ENCODE measurements at places on chromosomes 3 and 15.
A peak's percentile ranks its signal among the peaks of the same experiment; 100 is the strongest.

- no peak for DNase-seq
Measured at GRCh38 chr15:94700211-94700610, 468.9 kb downstream of the MCTP2 start.

GRCh38 chr3:186784820-186785494 lies 1.6 kb downstream of the EIF4A2 start:
- DNase-seq, result no peak

GRCh38 chr15:68416158-68416535 lies 15.8 kb downstream of the ITGA11 start:
- DNase-seq, result no peak

DNA sequence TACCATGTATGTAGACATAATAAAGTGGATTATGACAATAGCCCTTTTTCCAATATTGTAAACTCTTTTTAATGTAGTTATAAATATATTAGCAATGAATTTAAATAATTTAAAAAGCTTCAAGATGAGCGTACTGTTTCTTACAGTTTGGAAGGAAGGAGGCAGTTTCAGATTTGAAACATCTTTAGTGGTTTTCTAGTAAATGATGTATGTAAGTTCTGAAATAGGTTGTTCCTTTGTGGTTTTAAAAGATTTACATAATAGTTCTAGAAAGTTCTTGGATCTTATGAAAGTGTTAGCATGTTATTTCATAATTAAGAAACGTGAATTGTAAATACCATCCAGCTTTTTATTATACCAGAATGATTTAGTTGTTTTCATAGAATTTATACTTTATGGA lies 16.0 kb downstream of the DNAJC19 start:
- no peak for DNase-seq

GRCh38 chr3:50356553-50356952 lies 2.8 kb downstream of the TMEM115 start:
- no peak for DNase-seq

GRCh38 chr15:26590676-26591075 lies 182.2 kb downstream of the GABRB3 start:
- DNase-seq, result no peak

DNA sequence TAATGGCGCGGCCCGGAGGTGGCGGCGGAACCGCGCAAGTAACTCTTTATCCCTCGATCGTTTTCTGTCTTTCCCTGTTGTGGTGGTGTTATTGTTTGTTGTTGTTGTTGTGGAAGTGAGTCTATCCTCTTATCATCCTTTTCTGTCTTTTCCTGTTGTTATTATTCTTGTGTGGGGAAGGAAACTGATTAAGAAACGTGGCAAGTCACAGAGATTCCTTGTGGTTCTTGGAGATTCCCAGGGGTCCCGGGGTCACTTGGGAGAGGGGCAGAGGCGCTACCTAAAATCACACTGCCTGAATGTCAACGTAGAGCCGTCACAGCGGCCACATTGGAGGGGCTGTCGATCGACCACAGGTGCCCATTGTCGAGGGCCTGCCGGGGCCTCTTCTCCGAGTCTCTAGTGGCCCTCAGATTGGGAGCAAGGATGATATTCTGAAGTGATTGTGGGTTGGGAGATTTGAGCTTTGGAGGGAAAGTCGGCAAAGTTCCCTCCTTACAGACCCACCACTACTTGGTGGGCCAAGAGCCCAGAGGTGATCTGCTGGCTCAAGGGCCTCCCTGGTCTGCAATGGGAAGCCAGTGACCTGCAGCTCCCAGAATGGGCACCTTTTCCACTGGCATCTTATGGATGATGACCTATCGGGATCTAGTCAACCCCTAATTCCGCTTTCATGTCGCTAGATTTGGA lies 790 bp downstream of the PARP14 start:
- DNase-seq, result no peak

- no peak for DNase-seq
Measured at GRCh38 chr15:33101036-33101435, 93.5 kb downstream of the FMN1 start.

DNA sequence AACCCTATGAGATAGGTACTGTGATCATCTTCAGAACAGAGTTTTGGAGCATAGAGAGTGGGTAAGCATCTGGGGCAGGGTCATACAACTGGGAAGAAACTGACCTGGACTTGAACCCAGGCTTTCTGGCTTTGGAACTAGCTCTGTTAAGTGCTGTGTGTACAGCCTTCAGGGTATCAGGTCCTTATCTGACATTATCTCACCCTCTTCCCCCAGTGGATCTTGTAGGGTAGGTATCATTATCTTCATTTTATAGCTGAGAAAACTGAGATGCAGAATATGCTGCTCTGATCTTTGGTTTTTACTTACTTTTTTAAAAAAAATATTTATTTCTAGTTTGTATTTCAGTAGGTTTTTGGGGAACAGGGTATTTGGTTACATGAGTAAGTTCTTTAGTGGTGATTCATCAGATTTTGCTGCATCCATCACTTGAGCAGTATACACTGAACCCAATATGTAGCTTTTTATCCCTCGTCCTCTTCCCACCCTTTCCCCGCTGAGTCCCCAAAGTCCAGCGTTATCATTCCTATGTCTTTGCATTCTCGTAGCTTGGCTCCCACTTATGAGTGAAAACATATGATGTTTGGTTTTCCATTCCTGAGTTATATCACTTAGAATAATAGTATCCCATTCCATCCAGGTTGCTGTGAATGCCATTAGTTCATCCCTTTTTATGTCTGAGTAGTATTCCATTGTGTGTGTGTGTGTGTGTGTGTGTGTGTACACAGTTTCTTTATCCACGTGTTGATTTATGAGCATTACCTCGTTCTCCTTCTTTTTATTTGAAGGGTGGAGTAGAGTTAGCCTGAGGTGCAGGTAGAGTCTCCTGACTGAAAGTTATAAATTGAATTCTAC lies 271.2 kb downstream of the PTPRG start:
- no peak for DNase-seq

GRCh38 chr3:51777985-51778384 lies 1.1 kb downstream of the IQCF6 start:
- DNase-seq, result no peak

- no peak for DNase-seq
Measured at GRCh38 chr3:155704771-155705559, 39.9 kb downstream of the PLCH1 start.

DNA sequence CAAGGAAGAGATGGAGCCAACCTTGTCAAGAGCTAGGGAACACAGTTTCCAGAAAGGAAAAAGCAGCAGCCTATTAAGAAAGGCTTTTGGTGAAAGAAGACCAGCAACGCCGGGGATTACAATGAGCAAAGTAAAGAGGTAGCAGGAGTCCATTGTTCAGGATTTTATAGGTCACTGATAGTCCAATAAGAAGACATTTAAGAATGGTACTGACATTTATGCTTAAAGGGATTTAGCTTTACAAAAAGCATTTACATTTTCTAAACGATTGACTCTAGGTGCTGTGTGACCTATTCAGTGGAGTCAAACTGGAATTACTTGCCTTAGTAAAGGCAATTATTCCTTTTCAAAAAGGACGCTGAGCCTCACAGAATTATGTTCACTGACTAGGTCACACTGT lies 40.8 kb downstream of the CSNK1G1 start:
- DNase-seq, result no peak

- DNase-seq, result no peak
Measured at GRCh38 chr3:16178628-16178988, 4.1 kb downstream of the GALNT15 start.

- no peak for DNase-seq
Measured at GRCh38 chr15:83653288-83653638, 660 bp upstream of the ADAMTSL3 start.

GRCh38 chr3:27093771-27094170 lies 275.4 kb downstream of the NEK10 start:
- DNase-seq, result no peak

GRCh38 chr3:157148196-157148889 lies 11.6 kb downstream of the CCNL1 start:
- no peak for DNase-seq

DNA sequence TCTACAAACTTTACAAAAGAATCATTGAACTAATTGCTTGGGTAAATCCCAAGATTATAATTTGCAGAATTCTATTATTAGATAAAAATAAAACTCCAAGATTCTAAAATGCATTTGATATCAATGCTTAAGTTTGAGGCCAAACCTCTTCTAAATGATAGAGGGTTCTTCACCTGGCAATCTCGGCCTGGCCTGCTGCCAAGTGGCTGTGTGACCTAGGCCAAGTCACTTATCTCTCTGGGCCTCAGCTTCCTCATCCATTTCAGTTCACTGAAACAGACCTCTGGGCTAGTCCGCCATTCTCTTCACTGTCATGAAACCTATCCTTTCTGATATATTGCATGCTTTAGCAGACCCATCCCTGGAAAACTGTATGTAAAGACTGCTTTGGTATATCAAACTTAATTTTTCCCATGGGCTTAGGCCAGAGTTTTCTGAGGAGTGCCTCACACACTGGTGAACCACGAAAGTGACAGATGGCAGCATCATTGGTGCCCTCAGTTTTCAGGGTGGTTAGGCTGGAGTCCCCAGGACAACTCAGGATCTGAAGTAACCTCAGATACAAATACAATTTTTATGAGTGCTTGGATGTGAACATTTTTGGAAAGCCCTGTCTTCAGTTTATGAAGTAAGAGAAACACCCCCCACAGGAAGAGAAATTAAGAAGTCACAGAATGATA lies 21.8 kb downstream of the NUDT16 start:
- no peak for DNase-seq

DNA sequence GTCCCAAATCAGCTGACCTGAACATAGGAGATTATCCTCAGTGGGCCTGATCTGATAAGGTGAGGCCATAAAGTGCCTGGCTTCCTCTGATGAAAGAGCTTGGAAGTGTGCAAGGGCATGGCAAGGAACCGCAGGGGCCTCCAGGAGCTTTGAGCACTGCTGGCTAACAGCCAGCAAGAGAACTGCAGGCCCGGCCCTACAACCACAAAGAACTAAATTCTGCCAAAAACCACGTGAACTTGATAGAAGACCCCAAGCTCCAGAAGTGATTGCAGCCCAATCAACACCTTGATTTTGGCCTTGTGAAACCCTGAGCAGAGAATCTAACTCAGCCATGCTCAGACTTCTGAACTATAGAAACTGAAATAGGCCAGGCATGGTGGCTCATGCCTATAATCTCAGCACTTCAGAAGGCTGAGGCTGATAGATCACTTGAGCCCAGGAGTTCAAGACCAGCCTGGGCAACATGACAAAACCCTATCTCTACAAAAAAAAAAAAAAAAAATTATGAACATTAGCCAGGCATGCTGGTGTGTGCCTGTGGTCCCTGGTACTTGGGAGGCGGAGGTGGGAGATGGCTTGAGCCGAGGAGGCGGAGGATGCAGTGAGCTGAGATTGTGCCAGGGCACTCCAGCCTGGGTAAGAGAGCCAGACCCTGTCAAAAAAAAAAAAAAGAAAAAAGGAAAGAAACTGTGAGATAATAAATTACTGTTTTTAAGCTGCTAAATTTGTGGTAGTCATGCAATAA lies 7.7 kb upstream of the DIS3L start:
- DNase-seq, result peak; percentile 52

DNA sequence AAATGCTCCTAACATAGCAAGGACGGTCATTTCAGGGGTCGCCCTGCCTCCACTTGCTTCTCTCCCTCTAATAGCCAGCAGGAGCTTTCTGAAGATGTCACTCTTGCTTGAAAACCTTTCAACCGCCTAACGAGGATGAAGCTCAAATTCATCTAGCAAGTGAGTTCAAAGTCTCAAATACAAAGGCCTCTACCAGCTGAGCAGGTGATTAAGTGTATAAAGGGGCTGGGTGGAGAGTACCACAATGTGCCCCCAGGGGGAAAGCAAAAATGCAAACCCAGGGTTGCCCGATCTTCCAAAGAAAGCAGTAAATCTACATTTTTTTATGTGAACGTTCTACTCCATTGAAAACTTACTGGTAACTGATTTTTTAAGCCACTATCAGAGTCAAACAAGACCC lies 50.4 kb upstream of the GRIP2 start:
- no peak for DNase-seq

DNA sequence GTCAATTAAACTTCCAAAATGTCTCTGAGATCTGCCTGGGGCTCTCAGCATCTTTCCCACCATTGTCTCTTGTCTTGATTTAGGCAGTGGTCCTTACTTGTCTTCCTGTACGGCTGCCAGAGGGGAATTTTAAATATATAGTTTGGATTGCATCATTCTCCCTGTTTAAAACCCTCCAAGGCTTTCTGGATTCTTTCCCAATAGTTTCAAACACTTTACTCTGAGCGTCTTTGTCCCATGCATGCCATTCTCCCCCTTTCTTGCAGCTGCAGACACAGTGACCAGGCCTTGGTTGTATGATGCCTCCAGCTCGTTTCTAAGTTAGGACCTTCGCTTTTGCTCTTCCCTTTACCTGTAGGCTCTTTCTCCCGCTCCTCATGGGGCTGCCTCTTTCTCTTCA lies 323.3 kb upstream of the CTNNB1 start:
- no peak for DNase-seq

- DNase-seq, result no peak
Measured at GRCh38 chr3:53238051-53238850, 17.6 kb downstream of the TKT start.

DNA sequence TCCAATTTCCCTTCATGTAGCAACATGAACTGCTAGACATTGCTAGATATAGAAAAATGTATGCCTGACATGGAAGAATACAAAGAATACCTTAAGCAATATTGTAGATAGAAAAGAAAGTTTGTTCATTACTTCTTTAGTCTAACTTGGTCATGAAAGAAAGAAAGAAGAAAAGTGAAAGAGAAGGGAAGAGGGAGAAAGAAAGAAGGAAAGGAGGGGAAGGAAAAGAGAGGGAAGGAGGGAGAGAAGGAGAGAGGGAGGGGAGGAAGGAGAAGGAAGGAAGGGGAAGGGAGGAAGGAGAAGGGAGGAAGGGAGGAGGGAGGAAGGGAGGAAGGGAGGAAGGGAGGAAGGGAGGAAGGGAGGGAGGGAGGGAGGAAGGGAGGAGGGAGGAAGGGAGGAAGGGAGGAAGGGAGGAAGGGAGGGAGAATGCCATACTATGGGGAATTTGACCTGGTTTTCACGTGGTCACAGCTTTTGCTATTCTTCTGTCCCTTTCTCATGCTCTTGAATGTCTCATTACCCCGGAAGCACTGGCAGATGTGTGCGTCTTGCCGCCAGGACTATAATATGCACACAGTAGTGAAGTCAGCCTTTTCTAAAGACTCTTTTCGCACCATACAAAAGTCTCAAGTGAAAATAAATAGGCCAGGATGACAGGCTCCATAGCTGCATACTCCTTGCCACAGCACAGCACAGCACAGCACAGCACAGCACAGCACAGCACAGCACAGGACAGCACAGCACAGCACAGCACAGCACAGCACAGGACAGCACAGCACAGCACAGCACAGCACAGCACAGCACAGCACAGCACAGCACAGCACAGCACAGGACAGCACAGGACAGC lies 78.2 kb downstream of the CHAC1 start:
- DNase-seq, result no peak
